ENCODE measurements at places on chromosomes 2 and 18.

DNA sequence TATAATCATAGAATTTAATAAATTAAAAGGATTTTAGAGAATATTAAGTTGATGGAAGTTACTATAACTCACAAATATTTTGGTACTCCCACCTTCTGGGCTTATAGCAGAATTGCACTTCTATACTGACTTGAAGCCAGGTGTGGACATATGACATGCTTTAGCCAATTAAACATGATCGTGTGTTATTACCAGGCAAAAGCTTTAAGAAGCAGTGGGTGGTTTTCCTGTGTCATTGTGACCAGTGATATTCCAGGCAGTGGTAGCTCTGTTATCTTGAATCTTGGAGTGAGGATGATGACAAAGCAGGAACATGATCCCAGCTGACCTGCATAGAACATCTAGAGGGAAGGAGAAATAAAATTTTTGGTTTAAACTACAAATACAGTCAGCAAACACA, 370.9 kb upstream of the ZEB2 start:
- DNase-seq: no peak

- no peak for DNase-seq
These were observed 147.1 kb upstream of the FHL2 start for GRCh38 chr2:105545730-105546627.

DNA sequence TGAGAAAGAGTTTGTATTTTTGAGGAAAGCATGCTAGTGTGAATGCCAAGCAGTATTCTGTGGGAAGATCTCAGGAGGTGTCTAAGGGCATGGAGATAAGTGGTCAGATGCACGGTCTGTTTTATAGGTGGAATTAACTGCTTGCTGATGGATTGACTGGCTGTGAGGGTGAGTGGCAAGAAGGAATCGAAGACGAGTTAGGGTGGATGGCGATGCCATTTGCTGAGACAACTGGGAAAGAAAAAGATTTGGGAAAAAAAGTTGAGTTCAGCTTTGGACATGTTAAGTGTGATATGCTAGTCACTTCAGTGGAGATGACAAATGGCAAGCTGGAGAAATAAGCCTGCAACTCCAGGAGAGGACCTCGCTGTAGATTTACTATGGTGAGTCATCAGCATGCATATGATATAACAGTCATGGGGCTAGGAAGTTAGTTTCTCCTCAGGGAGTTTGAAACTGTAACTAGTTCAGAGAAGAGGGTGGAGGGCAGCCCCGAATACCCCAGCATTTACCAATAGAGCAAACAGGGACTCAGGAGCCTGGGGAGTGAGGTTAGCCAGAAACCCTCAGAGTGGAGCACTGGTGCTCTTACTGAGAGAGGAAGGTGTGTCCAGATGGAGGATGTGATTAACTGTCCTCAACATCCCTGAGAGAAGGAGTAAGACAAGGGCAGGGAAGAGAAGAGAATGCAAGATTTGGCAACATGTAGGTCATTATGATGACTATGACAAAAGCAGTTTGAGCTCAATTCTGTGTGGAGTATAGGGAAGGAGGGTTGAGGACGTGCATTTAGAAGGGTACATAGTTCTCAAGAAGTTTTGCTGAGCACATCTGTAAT, 2.0 kb upstream of the HK2 start:
- DNase-seq: no peak

- DNase-seq: no peak
These were observed 37.0 kb upstream of the NT5DC4 start for GRCh38 chr2:112683550-112684414.

DNA sequence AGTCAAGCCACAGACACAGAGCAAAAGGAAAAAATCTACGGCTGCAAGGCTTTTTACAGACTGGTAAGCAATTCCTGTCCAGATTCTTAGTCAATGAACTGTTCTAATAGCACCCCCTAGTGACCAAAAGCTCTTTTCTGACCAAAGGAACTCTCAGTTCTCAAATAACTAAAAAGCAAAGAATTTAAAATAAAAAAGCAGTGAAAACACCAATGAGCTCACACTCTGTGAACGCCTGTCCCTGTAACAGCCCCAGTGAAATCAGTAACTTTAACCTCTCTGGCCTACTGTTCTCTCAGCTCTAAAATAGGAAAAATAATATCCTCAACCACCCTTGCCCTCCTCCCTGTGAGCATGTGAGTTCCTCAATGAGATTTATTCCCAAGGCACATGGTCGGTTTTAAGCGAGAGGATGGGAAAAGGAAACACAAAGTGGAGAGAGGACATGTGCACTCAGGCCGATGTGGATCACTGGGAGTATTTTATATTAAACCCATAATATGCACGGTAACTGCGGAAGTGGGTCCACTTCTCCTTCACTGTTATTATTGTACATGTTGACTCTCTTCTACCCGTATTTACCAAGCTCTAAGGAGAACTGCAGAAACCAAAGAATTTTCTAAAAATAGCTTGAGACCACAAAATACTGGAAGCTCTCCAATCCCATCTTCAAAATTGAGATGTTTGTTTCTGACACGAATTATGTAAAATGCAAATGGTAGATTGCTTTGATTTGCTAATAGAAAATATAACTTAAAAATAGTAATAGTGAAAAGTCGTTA, 128.5 kb downstream of the STK39 start:
- no peak for DNase-seq
